ENCODE measurements at places on chromosomes 16 and 17.

- no peak for DNase-seq
These were observed 1.6 kb upstream of the LDAF1 start for GRCh38 chr16:21156767-21157467.

DNA sequence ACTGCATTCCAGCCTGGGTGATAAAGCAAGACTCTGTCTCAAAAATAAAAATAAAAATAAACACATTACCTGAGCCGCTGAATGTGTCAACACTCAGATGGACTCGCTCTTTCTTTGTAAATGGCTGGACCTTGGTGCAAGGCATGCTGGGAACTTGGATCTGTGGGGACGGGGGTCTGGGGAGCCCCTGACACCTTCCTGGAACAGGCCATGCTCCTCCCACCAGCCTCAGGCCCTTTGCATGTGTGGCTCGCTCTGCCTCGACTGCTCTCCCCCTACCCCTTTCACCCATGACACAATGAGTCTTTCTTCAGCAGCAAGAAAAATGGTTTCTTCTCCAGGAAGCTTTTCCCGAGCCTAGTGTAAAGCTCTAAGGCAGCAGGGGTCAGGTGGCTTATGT is 94.0 kb upstream of the CDH5 start:
- DNase-seq: no peak

GRCh38 chr16:505479-506245 is 21.9 kb upstream of the CAPN15 start:
- DNase-seq: no peak

DNA sequence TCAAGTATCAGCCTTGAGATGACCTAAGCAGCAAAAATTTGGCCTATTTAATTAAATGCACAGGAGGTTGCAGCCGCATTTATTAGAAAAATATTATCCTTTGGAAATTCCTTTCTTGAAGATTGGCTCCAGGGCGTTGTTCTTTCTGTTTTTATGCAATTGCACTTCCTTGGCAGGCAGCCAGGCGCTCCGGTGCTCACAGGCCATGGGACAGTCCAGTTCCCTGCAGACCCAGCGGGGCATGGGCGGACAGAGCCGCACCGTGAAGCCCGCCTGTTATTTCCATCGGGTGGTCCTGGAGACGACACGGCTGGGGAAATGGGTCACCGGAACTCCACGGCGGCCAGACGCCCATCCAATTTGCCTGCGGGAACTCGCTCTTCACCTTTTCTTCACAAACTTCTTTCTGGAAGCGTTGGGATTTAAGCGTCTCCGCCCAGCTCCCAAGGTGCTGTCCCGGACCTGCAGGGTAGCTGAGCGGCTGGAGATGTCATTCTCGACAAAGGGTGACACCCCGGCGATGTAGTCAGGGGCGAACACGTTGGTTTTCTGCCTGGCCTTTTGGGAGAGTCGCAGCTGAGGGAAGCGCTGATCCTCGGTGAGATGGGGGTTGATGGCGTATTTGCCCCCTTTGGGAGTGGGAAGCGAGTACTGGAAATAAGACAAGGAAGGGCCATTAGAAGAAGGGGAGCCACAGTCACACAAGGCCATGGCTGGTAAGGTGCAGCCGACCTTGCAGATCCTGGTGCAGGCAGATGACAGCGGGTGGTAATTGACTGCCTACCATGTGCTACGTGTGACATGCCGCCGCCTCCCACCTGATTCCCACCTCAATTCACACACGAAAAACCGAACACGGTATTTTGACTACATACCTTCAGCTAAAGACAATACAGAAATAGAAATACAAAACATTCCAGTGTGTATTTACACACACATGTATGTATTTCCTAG is 12.5 kb downstream of the NOB1 start:
- no peak for DNase-seq

- DNase-seq: no peak
These were observed 140.9 kb downstream of the KCNJ2 start for GRCh38 chr17:70310221-70310672.

DNA sequence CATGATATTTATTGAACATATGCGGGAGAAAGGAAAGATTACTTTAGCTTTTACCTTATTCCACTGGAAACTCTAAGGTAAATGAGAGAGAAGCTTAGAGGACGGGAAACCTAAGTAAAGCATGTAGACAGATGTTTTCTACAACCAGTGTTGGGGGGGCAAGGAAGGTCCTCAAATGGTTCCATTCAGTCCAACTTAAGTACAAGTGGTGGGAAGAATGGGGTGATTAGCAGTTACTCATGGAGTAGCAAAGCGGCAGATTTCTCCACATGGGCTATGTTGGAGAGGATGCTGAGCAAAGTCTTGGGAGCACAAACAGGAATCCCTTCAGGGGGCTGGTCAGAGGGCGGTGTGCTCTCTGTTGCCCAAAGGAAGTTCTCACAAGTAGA is 78.6 kb downstream of the YPEL2 start:
- no peak for DNase-seq

DNA sequence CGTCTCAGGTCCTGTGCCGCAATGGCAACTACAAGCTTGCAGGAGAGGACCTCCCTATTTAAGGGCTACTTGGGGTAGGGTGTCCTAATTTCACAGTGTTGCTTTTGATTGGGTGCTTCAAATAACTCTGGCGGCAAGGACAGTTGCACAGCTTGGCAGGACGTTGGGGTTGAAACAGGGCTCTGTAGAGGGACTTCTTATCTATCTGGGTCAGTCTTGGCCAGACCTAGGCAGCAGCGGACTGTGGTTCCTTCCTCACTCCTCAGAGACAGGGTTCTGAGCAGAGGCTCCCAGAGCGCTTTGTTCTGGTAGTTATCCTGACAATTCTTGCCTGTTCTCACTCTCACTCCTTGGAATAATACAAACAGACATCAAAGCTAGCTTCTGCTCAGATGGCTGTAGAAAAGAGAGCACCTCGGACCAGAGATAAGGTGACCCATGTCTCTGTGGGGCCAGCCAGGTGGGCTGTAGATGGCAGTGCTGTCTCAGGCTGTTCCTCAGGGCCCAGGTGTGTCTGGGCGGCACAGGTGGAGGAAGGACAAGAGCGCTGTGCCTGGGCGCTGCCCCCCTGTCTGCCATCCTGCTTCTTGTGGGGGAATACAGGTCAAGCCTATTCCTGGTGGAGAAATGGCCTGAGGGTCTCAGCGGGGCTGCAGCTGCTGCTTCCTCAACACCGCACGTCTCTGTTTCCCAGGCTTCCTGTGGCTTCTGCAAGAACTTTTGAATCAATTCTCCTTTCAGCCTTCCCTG is 61.0 kb downstream of the PLD6 start:
- DNase-seq: no peak

- DNase-seq: no peak
These were observed 226.4 kb upstream of the PSMD7 start for GRCh38 chr16:74070237-74070636.

- no peak for DNase-seq
These were observed 151.9 kb downstream of the MSI2 start for GRCh38 chr17:57408071-57408811.

GRCh38 chr17:55962951-55963401 is 190.3 kb upstream of the ANKFN1 start:
- DNase-seq: no peak

GRCh38 chr17:43314611-43315011 is 80.8 kb upstream of the RNU2-1 start:
- DNase-seq: no peak

GRCh38 chr17:45347444-45347843 is 30.6 kb upstream of the MAP3K14 start:
- DNase-seq: no peak

- DNase-seq: no peak
These were observed 37.7 kb upstream of the ABCA6 start for GRCh38 chr17:69179227-69179952.

DNA sequence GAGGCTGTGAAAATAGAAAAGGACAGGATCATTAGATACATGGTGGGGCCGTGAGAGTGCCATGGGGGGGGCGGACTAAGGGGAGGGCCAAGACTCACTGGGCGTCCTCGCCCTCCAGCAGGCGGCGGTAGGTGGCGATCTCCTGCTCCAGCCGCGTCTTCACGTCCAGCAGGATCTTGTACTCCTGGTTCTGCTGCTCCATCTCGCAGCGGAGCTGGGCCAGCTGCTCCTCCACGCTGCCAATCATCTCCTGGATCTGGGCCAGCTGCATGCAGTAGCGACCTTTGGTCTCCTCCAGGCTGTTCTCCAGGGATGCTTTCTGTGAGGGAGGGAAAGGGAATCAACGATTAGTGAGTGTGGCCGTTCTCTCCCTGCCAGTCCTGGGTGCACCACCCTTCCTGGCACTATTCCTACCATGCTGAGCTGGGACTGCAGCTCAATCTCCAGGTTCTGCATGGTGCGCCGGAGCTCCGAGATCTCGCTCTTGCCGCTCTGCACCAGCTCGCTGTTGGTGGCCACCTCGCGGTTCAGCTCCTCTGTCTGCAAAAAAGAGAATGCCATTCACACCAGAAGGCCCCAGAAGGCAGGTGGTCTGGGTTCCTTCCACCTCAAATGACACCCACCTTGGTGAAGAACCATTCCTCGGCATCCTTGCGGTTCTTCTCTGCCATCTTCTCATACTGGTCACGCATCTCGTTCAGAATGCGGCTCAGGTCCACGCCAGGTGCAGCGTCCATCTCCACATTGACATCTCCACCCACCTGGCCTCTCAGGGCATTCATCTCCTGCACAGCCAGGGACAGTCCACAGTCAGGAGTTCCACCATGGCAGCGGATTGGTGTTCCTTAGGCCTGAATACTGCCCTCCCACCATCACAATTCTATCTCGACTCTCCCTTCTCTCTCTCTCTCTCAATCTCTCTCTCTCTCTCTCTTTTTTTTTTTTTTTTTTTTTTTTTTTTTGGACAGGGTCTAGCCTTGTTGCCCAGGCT is 3.3 kb downstream of the KRT14 start:
- DNase-seq: no peak

DNA sequence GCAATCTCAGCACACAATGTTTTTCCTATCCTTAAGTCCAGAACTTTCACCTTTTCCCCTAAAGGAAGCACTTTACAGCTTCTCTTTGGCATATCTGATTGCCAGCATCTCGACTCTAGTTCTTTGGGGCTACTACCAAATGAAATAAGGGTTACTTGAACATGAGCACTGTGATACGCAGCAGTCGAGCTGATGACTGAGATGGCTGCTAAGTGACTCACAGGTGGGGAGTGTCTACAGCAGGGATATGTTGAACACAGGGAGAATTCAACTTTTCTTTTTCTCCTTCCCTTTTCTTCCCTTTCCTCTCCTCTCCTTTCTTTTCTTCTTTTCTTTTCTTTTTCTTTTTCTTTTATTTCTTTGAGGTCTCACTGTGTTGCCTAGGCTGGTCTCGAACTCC is 334.8 kb downstream of the MAF start:
- no peak for DNase-seq

All from stimulated activated CD4-positive, alpha-beta T cell treated with anti-CD3 and anti-CD28 coated beads, Interleukin-12 subunit alpha, Interleukin-12 subunit beta, amount 100 ng/mL, for 24 hours (primary cell).